Lower leg skin (tissue), 4 donors: ENCODE measurements at places on chromosomes 7 and 10. TPM values are rescaled to one million over a fixed set of nuclear protein-coding genes. Genes with fewer than 3 reads are reported as not detected.

Gene HABP2
- 0.10 TPM for total RNA-seq

Gene NUP205
- total RNA-seq = 28.7 TPM

Gene NPVF
- not detected for total RNA-seq

Gene NKX2-3
- not detected for total RNA-seq

Gene TRPV5
- not detected for total RNA-seq

DNA sequence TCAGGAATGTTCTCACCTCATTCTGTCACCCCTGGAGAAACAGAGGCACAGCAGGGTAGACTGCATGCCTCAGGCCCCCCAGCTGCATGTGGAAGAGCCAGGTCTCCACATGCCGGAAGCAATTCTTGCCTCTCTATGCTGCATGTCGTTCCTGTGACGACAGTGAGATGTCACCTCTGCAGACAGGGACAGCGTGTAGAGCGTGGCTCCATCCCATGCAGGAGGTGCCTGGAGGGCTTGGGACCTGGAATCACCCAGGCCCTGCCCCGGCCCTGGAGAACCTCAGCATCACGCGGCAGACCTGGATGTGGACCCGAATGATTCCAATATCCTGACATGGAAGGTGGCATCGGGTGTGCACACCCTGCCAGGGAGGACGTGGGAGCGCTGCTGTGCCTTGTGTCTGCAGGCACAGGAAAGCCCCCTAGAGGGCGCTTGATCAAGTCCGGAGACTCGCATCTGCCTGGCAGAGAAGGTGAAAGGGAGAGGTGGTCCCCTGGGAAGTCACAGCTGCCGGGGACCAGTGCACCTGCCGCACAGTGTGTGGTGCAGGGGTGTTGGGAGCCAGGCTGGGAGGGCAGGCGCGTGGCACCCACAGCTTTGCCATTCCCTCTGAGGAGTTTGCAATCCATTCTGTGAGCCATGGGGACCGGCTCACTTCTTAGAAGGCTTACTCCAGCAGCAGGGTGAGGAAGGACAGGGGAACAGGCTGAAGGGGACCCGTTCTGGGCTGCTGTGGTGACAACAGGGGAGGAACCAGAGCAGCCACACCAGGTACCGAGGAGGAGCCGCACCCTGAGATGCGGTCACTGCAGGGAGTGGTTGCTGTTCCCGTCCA is 45.3 kb upstream of the EN2 start:
- DNase-seq = no peak

GRCh38 chr7:36863901-36864701 is 139.8 kb upstream of the AOAH start:
- DNase-seq = no peak

DNA sequence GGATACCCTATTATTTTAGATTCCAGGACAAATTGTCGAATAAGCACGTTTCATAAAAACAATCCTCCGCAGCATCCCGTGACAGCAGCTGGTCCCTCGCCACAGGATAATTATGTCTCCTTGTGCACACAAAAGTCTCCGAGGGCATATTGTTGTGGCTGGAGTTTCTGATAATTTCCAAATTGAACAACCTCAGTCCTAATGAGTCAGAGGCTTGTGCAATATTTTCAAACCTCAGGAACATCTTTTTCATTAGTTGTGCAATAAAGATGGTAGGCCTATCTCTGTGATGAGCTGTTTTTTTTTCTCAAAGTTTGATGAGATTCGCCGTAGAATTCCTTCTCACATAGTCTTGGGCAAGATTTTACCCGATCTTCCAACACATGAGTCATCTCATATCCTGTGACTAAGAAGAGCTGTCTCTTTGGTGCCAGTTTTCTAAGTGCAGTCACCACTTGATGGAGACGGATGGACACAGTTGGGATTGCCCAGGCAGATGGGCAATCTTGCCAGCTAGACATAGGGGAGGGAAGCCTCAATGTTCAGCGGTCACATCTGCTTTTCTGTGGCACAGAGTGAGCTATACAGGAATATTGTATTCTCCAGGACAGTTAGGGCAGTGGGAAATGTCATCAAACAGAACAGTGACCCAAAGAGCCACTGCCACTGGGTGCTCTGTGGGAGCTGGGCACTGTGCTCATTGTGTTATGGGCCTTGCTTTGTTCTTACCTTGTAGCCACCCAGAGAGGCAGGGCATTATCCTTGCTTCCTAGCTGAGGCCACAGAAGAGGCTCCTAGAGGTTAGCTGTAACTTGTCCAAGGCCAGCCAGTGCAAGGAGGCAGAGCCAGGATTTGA is 7.8 kb downstream of the HTRA1 start:
- peak; percentile 80 for DNase-seq

DNA sequence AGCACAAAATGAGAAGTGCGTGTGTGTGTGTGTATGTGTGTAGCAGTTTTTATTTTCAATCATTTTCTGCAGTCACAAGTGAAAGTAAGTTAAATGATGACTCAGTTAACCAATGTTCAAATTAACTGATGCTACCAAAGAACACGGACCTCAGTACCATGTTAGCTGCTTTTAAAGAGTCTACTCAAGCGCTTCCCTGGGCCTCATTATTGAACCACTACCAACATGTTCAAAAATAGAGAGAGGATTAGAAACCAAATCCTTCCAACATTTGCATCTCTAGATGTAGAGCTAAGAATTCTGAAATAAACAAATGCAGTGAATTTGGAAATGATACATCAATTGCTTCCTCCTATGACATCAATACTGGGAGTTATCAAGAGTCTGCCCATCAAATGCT is at the start of gene TAS2R39:
TAS2R39 (plus strand) TSS at position 396 of the 400 bp plus-strand sequence; CDS start at position 396, 0 bp downstream.
- DNase-seq = no peak

- DNase-seq = peak; percentile 15
These were observed 89.1 kb downstream of the STRA8 start for GRCh38 chr7:135322571-135323340.

DNA sequence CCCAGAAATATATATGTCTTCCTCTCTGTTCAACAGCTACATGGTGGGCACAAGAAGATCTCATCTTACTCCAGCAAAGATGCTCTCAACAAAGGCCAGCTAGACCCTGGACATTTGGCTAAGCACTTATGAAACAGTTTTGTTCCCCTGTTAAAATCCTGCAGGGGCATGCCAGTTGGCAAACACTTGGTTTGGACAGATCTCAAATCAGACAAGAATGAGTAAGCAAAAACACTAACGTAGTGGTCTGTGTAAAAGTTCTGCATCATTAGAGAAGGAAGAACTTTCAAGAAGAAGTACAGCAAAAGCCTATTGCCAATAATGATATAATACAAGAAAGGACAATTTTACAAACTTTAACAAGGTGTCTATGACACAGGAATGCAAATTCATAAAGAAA is 125.6 kb downstream of the CALN1 start:
- DNase-seq = no peak

GRCh38 chr7:102843850-102844249 is 69.0 kb upstream of the LRRC17 start:
- DNase-seq = no peak

DNA sequence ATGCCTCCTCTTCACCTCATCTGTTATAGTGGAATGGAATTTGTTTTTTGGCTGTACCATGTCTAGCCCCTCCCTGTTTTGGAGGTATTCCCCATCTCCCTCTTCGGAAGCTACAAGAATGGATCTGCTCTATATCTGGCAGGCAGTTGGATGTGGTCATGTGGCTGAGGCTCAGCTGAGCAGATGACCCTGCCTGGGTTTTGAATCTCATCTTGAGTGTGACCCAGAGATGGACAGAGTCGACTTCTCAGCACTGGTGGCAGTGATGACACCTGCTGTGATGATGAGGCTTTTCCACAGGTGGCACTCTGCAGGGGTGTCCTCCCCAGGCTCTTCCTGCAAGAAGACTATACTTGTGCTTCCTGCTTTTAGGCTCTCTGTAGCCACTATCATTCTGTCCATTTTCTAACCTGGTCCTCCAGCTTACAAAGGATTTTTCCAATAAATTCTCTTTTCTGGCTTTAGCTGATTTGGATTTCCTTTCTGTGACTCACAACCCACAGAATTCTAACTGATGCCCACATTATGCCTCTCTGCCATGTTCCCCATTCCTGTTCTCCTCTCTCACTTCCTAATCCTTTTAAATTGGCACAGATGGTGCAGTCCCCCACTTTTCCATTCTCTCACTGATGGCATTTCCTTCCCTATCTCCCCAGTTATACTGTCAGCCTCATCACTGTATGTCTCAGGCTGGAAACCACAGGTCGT is 7.5 kb upstream of the ARHGAP22 start:
- peak; percentile 59 for DNase-seq

DNA sequence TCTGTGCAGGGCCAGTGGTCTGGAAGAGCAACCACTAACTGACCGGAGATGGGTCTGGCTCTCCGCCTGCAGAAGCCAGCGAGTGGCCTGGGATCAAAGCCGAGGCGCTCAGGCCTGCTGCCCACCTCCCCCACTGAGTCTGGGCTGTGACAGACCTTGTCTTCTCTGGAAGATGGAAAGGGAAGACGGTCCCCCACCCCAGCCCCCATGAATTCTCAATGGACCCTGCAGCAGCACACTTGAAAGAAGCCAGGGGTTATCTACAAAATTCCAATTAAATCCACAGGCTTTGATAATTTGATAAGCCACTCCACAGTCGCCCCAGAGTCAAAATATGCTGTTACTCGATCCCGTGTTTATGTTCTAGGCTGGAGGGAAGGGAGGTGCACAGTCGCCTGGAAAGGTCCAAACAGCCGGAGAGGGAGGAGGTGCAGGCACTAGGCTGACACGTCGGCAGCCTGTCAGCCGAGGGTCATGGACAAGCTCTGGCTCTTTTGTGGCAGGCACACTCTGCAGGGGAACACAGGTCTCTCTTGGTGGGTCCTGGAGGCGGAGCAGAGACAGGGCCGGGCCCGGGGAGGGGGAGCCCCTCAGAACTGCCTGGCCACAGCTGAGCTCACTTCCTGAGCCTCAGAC is 134.9 kb downstream of the SH3PXD2A start:
- no peak for DNase-seq

- DNase-seq = no peak
These were observed 40.2 kb downstream of the FRMPD2 start for GRCh38 chr10:48234295-48234694.

GRCh38 chr10:68721673-68722335 is 765 bp downstream of the CCAR1 start:
- peak; percentile 16 for DNase-seq

DNA sequence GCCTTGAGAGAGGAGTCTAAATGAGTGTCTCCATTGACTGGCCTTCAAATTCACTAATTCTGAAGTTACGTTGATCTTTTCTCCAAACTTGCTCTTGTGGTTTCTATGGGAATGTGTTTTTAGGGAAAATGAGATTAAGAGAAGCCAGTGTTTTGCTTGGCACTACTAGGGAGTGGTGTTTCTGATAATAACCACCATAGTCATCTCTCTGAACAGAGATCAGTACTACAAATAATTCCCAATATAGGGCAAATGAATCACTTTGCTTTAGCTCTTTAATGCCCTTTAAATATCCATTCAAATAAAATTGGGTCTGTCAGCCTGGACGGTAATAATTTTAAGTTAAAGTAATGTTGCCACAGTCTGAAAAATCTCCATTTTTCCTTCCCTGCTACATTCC is 90.8 kb downstream of the NRF1 start:
- DNase-seq = no peak

- DNase-seq = no peak
These were observed 40.2 kb upstream of the FRMD4A start for GRCh38 chr10:14370894-14371293.

DNA sequence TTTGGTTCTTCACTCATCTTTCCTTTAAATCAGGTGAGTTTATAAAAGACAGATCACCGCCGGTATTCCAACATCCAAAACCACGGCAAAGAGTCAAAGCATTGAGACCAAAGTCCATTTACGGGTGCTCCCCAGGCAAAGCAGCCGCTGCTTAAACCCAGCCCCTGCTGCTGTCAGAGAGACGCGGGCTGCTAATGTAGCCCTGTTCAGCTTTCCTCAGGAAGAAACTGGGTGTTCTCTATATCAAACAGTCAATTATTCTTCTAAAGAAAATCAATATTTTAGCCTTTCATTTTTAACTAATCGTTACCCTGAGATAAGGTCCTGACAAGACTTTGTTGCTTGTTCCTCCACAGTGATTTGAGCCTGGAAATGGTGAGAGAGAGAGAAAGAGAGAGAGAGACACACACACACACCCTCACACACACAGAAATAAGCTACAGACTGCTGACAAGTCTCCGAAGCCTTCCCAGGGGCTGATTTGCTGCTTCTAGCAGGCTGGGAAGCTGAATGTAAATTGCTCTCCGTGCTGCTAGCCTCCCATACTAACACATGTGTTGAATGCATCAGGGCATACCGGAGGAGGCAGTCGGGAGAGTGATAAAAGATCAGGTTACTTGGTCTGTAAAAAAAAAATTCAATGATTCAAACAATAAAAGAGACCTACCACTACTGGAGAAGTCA is 183.0 kb upstream of the ANK3 start:
- no peak for DNase-seq

DNA sequence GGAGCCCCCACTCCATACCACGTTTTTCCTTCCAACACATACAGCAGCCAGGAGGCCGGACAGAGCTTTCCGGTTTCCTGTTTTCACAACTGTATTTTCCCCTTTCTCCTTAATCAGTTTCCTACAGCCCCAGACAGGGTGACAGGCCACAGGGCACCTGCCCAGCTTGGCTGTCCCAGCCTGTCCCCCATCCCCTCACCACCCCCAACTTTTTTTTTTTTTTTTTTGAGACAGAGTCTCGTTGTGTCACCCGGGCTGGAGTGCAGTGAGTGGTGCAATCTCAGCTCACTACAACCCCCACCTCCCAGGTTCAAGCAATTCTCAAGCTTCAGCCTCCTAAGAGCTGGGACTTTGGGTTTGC is 10.3 kb upstream of the HSPB1 start:
- DNase-seq = no peak

DNA sequence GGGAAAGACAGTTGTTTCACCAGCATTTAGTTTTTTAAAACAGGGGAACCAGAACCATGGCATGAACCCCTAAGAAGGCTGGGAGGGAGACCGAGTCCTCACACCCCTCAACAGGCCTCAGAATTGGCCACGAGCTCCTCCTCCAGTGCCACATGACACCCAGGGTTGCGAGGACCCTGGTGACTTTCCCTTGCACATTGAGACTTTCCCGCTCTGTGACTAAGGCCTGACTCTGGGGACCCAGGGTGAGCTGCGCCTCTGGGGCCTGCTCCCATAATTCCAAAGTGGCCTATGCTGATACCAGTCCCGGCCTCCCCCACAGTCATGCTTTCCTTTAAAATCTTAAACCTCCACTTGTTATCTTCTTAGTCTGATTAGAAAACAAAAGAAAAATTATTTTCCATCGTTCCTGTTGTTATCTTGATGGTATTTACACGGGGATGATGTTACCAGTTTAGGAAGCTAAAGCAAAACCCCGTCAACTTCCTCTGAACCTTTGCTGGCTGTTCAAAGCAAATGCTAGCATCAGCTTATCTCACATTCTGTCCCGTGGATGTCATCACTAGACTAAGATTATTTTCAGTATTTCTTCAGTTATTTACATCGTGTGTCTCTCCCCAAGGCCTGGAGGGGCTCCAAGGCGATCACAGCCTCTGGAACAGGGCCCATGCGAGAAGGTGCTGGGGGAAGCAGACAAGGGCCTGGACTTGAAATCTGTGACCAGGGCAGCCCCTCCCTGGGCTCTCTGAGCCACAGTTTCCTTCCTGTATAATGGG is 42.1 kb downstream of the FAM53B start:
- DNase-seq = no peak

- DNase-seq = no peak
These were observed 115.0 kb upstream of the KIF5B start for GRCh38 chr10:32171204-32171603.

- no peak for DNase-seq
These were observed 114.3 kb downstream of the SLIT1 start for GRCh38 chr10:97071496-97071895.
